ENCODE measurements at places on chromosomes 4 and X.

DNA sequence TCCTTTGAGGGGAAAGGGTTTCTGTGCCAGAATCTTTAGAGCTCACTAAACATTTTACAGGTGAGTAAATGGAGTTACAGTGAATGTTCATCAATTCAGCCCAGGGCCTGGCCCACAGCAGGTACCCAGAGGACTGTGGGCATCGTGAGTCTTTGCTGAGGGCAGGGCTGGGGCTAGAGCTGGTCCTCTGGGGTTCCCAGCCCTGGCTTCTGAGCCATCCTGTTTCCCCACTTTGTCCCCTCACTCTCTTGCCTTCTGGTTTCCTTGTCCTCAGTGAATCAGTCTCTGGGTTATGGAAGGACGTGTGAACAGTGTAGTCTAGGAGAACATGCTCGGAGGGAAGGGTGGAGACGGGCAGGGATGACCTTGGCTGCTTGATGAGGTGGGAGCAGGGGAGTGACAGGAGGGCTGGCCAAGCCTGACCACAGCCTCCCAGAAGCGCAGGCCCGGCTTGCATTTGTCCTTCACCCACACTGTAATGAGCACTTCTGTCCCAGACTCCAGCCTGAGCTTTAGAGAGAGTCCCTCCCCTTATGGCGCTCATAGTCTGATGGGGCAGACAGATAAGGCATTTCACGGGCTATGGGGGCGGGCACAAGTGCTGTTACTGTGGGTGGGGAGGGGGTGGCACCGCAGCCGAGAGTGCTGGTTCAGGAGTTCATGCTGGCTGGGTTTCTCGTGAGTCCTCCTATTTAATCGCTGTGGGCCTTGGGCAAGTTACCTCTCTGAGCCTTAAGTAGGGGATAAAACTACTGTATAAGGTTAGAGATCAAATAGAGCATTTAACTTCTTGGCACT lies 17.3 kb downstream of the TBC1D14 start:
- DNase-seq, result no peak

DNA sequence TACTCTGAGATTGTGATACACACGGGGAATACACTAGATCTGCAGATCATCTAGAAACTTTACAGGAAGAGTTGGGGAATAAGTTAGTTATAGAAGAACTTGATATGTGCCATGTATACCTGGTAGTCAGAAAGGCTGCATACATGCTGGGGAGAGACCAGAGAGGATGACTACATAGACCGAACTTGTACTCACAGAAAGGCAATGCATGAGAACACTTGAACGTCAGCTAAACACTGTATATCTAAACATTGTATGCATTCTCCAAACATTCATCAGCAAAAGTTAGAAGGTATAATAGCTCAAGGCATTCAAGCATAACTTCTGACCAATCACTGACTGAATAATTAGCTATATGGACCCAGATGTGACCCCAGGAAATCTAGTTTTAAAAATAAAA lies 78.0 kb upstream of the PDHA2 start:
- no peak for DNase-seq

- DNase-seq, result no peak
Observed at GRCh38 chr4:24949970-24950369, 37.1 kb upstream of the CCDC149 start.

DNA sequence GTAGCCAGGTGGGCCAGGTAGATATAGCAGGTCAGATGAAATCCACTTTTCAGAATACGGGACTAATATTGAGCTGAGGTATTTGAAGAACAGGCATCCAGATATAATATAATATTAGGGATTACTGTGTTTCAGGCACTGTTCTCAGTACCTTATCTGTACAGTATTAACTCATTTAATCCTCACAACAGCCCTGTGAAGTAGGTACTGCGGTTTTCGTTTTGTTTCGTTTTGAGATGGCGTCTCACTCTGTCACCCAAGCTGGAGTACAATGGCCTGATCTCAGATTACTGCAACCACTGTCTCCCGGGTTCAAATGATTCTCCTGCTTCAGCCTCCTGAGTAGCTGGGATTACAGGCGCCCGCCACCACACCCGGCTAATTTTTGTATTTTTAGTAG lies 129.6 kb downstream of the IL1RAPL2 start:
- DNase-seq, result no peak

DNA sequence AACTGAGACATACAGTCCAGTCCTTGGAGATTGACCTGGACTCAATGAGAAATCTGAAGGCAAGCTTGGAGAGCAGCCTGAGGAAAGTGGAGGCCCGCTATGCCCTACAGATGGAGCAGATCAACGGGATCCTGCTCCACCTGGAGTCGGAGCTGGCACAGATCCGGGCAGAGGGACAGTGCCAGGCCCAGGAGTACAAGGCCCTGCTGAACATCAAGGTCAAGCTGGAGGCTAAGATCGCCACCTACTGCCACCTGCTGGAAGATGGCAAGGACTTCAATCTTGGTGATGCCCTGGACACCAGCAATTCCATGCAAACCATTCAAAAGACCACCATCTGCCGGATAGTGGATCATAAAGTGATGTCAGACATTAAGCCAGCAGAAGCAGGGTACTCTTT lies 20.4 kb upstream of the FRMPD3 start:
- DNase-seq, result no peak

DNA sequence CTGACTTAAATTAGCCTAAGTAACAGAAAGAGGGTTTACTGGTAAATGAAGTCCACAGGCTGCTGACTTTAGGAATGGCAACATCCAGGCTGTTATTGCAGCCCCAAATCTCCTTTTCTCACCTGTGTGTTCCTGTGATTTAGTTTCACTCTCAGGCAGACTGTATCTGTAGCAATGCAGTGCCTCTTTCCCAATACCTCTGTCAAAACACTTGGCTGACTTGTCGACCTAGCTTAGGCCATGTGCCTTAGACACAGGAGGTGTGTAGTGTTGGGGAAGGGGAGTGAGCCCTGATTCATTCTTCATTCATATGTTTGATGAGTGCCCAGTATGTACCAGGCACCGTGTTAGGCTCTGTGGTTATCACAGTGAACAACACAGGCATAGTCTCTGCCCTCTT lies 46.9 kb downstream of the JADE3 start:
- DNase-seq, result no peak

DNA sequence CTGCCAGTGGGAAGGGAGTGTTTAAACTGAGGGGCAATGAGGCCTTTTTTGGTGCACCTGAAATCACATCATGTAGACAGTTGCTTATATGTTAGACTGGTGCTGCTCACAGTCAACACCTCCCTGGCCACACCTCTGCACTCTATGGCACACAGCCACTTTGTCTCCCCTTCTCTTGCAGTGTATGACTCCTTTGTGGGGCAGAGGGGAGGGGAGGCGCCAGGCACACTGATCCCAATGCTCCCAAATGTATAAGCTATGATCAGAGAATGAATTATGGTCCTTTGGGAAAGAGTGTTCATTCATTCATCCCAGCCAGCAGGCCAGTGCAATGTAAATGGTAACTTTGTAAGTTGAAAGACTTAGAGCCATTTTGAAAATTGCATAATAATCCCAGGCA lies 4.6 kb upstream of the GPC3 start:
- DNase-seq, result no peak

Data from GM04504 (cell line).